Activated CD8-positive, alpha-beta T cell treated with anti-CD3 and anti-CD28 coated beads for 36 hours (primary cell): ENCODE measurements at places on chromosomes 5 and 9.

DNA sequence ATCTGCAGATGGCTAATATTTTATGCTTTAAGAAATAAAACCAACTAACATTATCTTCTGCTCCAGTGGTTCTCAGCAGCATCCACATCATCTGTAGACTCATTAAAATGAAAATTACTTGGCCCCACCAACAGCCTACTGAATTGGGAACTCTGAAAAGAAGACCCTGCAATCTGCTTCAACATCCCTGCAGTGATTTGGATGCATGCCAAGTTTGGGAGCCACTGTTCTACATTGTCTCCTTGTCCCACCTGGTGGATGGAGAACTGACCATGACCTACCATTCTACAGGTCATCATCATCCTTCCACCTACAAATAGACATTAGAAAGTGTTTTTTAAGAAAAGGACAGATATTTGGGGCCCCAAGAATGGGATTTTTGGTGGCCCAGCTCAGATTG lies 71.1 kb downstream of the ACER2 start:
- no peak for DNase-seq

- no peak for DNase-seq
These were observed 269.7 kb downstream of the ISL1 start for GRCh38 chr5:51652980-51653379.

DNA sequence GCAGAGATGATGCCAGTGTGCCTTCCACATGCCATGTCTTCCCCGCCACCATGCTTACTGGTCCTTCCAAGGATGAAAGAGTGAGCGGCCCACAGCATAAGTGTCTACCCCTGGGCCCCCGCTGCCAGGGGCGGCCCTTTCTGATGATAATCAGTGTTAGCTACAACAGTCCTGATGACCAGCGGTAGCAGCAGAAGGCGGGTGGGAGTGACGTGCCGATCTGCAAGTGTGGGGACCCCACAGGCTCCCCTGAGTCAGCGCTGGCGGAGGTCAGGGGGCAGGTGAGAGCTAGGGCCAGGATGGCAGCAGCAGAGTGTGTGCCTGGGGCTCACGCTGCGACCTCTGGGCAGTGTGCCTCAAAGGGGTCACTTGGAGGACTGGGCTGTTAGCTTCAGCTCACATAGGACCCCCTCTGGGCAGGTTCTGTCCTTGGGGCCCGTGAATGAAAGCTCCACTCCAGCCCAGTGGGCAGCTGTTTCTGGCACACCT lies 80.4 kb downstream of the HMCN2 start:
- DNase-seq, result no peak

GRCh38 chr5:147751-148150 lies 43.5 kb upstream of the LRRC14B start:
- no peak for DNase-seq

- peak; percentile 55 for DNase-seq
These were observed 1.0 kb upstream of the TSLP start for GRCh38 chr5:111070272-111071134.

DNA sequence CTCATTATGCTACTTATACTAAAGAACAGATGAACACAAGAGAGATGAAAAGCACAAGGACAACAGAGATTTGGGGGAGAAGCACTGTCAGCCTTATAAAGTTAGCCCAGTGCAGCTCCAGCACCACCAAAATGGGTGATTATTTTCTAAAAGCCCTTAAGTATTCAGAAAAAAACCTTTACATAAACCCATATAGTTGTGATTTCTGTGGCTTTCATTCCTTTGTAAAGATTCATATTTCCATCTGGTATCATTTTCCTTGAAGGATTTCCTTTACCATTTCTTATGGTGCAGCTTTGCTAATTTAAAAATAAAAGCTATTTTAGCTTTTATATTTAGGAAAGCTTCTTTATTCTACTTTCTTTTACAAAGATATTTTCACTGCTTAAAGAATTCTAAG lies 311.0 kb downstream of the TMEM167A start:
- DNase-seq, result no peak

- DNase-seq, result no peak
These were observed 60.1 kb downstream of the LMX1B start for GRCh38 chr9:126673689-126674364.

- DNase-seq, result no peak
These were observed 554.0 kb downstream of the TLE4 start for GRCh38 chr9:80125731-80126264.

DNA sequence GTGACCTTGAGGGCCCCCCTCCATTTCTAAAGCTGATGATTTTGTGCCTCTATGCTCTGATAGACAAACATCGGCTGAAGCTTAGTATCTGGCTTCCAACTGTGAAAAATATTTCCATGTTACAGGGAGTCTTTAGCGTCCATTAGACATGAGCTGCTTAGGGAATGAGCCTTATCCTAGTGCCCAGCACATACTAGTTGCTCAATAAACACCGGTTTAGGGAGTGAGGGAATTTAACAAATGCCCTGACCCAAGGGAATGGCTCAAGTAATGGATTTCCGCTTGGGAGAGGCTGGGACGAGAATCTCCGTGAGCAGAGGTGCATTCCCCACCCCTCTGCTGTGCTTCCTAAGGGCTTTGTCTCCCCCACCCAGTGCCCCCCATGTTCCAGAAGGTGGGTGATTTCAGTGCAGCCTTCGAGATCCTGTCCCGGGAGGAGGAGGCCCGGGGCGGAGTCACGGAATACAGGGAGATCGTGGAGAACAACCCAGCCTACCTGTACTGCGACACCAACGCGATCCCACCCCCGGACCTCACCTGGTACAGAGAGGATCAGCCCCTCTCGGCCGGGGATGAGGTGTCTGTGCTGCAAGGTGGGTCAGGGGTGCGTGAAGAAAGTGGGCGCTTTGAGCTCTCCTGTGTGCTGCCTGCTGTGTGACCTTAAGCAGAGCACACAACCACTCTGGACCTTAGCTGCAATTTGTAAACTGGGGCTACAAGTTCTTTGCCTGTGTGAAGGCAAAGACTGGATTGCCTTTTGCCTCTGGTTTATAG lies 65.7 kb upstream of the ASS1 start:
- DNase-seq, result no peak

GRCh38 chr9:86925686-86926085 lies 21.6 kb downstream of the GAS1 start:
- no peak for DNase-seq

GRCh38 chr5:109959652-109960051 lies 269.9 kb downstream of the MAN2A1 start:
- DNase-seq, result no peak
